ENCODE measurements at places on chromosomes 6 and 20. TPM values are rescaled to one million over a fixed set of nuclear protein-coding genes. Genes with fewer than 3 reads are reported as not detected.

- DNase-seq: no peak
Measured at GRCh38 chr6:28948782-28949486, 25.1 kb upstream of the TRIM27 start.

DNA sequence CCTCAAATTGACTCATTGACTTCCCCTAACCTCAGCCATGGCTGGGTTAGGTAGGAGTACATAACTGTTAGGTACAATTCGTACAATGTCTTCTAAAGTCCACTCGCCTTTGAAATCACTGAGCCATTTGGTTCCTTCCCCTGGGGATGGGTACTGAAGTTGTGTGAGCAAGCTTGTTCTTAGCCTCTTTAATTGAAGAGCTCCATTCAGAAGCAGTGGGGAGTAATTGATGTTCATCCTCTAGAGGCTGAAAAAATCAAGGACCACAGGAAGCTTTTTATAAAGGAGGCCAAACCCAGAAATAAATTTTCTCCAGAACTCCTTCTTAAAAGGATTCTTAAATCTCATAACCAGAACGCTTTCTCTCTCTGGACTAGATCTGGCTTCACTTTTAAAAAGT, 60.6 kb downstream of the ANKS1A start:
- DNase-seq: no peak

GRCh38 chr6:31948753-31949413, 3.0 kb downstream of the CFB start:
- DNase-seq: no peak

DNA sequence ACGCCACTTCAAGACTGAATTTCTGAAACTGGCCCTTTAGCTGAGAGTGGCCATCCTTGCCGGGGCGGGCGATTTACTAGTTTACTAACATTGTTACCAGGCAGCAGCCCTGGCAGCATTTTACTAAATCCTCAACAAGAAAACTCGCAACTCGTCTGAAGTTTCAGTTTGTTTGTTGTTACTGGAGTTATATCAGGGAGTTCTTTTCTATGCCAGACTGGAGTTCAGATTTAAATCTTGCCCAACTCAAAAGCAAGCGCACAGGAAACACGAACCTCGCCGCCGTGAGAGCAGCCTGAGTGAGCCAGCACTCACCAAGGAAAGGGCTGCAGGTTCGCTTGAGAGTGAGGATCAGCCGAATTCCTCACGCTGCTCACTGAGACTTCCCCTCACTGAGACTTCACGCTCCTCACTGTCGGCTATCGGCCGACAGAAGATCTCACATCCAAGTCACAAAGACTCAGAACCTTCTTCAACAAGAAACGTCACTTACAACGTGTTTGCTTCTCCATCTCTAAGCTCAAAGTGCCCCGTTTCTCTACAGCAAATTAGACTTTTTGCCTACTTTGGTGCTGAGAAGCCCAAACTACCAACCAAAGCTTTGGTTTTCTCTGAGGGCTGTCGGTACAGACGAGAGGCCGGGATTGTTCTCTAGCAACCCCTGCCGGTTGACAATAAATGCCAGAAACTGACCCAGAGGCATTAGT, 78.9 kb downstream of the OLIG3 start:
- DNase-seq: peak; percentile 60

- DNase-seq: no peak
Measured at GRCh38 chr20:1061484-1062221, 56.7 kb upstream of the PSMF1 start.

DNA sequence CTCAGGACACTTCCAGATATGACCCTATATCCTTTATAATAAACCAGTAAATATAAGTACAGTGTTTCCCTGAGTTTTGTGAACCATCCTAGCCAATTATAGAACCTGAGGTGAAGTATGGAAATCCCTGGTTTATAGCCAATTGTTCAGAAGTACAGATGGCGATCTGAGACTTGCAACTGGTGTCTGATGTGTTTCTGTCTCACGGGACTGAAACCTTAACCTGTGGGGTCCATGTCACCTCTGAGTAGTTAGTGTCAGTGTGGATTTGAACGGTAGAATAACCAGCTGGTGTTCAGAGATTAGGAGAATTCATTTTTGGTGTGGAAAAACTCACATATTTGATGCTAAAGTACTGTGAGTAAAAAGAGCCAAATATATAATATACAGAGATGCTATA, 606.6 kb downstream of the MAFB start:
- DNase-seq: no peak

DNA sequence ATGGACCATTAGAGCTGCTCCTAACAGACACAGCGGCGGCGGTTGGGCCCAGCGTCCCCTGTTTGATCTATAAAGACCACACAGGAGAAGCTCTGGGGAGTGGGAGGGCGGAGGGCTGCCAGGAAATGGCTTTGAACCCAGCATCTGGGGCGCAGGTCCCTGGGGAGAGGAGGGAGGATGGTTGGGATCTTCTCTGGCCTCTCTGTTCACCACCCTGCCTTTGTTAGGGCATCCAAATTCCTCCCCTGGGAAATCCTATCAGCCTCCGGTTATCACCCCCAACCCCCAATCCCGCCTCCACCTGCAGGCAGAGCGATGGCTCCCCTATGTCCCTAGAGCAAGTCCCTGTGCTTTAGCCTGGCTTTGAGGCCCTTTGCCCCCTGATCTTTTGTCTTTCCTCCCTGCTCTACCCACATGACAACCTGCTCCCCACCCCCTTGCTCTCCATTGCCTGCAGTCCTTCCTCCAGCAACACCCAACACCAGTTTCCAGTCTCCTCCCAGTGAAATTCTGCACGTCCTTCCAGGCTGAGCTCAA, 7.1 kb downstream of the XKR7 start:
- DNase-seq: peak; percentile 96

GRCh38 chr6:47701363-47701762, 3.0 kb downstream of the ADGRF4 start:
- no peak for DNase-seq

DNA sequence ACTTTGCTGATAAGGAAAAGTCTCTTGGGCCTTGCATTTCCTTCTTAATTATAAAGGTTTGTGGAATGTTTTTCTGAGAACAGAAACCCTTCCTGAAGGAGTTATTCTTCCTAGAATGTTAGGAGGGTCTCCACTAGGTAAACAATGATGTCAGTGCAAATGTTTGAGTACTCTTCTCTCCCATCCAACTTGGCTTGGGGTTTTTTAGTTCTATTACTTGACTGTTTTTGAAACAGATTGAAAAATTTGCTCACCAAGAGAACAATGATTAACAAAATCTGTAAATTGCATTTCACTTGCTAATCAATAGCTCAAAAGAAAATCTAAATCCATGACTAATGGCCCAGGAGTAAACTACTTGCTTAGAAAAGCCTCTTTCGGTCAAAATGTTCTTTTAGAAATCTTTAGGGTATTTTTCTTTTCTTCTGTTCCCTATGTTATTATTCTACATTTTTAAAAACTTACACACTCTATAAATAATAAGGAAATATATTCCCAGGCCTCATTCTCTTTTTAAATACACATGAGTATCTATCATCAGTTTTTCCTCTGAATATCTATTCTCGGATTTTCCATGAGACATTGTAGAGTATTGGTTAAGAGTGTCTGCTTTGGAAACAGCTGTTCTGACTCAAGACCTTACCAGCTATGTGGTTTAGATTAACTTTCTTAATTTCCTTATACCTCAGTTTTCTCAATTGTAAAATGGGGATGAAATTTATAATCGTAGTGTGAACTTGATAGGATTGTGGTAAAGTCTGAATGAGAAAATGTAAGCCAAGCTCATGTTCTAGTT, 234.2 kb upstream of the CITED2 start:
- DNase-seq: no peak

- no peak for DNase-seq
Measured at GRCh38 chr6:88209301-88209700, 43.2 kb upstream of the CNR1 start.

- DNase-seq: no peak
Measured at GRCh38 chr6:143581835-143582480, 70.4 kb upstream of the FUCA2 start.

GRCh38 chr20:13930281-13930680, 60.1 kb downstream of the SEL1L2 start:
- DNase-seq: no peak

DNA sequence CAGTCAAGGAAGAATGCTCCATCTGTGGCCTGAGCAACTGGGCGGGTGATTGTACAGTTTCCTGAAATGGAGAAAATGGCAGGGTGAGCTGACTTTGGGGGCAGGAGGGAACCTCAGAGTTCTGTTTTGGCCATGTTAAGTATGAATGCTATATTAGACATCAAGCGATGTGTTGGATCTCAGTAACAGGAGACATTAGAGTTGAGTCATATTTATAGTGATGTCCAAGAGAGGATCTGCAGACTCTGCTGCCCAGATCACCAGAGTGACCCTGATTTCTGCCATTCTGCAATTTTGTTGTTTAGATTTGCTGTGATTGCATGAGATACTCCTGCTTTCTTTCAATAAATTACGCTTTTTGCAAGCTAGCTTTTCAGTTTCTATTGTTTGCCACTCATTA, 131.4 kb upstream of the ENPP5 start:
- DNase-seq: no peak

- no peak for DNase-seq
Measured at GRCh38 chr6:150123645-150124044, 19.2 kb upstream of the PPP1R14C start.

The RIMS4 gene
- 96.1 TPM for total RNA-seq

The BEND6 gene
- total RNA-seq: 1.2 TPM

The RBM38 gene
- 16.6 TPM for total RNA-seq

The EPPIN gene
- total RNA-seq: not detected

The RNF217 gene
- 5.9 TPM for total RNA-seq

The EDN1 gene
- 0.54 TPM for total RNA-seq

The RNF182 gene
- 1.8 TPM for total RNA-seq

The SPINT3 gene
- total RNA-seq: not detected

The HLA-DPB1 gene
- 4.7 TPM for total RNA-seq
